NCI-H69 (cell line): ENCODE measurements at places on chromosomes 5 and 9.

DNA sequence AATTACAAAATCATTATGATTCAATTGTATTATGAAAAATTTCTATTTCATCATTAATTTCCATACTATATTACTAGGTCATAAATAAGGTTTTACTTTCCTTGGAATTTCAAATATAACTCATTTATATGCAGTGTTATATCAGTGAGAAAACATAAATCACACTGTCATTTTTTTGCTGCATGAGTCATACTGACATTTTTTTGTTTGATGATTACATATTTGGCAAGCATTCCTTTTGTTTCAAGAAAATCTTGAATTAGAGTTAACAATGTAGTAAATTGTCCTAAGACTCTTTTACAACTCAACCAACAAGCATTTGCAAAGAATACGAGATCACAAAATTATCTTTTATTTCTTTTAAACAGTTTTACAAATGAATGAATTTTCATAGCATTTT lies 298.4 kb upstream of the SEMA6A start:
- peak; percentile 60 for DNase-seq

DNA sequence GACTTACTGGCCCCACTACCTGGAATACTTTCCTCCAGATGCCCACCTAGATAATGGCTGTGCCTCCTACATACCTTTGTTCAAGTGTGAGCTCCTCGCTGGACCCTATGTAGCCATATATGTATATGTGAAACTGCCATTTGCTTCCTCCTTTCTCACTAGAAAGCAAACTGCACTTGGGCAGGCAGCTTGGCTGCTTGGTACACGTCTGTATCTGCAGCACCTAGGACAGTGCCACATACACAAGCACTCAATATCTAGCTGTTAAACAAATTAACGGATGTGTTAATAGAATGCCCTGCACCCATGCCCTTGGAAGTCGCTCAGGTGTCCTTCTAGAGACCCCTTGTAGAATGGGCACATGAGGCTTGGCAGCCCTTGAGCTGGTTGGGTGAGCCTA lies 301.5 kb downstream of the SEMA5A start:
- no peak for DNase-seq

- DNase-seq: no peak
Measured at GRCh38 chr5:93997562-93997961, 256.2 kb upstream of the POU5F2 start.

- DNase-seq: peak; percentile 57
Measured at GRCh38 chr5:173204185-173204979, 30.6 kb downstream of the NKX2-5 start.

DNA sequence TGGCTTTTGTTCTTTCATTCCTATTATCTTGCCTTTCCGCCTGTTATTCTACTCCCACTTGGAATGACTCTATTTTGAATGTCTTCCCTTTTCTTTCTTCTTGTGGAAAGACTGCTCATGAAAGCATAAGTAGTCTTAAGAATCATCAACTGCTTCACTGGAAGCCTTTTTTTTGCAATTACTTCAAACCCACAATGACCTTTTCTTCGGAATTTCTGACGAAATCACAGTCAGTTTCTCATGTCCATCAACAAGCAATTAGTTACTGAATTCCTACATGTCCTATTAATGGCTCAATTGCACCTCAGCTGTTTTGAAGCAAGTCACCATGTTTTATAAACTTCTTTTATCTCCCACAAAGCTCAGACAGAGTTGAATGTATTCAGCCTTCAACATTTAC lies 196.2 kb downstream of the TARS1 start:
- DNase-seq: no peak

GRCh38 chr5:66503203-66503789 lies 92.9 kb upstream of the MAST4 start:
- DNase-seq: no peak

GRCh38 chr5:72282878-72283277 lies 37.2 kb downstream of the MRPS27 start:
- DNase-seq: no peak

DNA sequence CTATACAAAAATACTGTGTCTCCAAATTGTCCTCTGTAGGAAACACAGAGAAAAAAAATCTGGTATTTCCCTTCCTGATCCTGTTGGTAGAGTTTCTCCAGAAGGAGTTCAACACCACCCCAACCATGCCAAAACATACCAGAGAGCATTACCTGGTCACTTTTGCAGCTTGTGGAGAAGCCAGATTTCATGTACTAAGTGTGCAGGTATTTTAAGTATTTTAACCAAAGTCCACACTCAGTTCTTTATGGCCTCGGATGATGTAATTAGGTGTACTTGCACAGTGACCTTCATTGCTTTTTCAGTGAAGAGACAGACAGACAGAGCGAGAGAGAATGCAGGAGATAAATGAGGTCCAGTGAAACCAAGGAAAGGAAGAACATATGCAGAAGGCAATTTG lies 2046.8 kb upstream of the CDH9 start:
- peak; percentile 7 for DNase-seq

- no peak for DNase-seq
Measured at GRCh38 chr5:36457511-36458270, 148.7 kb upstream of the SLC1A3 start.
